ENCODE measurements at places on chromosomes 1 and 21.

- DNase-seq: no peak
Observed at GRCh38 chr1:154657556-154657955, 49.6 kb upstream of the ADAR start.

- DNase-seq: peak; percentile 88
Observed at GRCh38 chr21:45596704-45597318, 46.7 kb upstream of the PCBP3 start.

DNA sequence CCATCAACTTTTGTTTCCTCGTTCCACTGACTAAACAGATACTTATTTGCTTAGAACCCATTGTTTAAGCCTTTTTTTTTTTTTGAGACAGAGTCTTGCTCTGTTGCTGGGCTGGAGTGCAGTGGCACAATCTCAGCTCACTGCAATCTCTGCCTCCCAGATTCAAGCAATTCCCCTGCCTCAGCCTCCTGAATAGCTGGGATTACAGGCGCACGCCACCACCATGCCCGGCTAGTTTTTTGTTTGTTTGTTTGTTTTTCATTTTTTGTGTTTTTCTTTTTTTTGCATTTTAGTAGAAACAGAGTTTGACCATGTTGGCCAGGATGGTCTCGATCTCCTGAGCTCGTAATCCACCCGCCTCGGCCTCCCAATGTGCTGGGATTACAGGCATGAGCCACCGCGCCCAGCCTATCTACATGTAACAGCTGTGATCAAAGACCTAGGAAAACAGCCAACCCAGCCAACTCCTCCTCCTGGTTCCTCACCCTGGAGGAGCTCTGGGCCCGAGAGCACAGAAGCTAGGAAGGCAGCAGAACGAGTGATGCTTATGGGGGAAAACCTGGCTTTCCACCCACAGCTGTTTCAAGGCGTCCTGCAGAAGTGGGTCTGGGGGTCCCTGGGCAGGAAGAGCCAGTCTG lies 32.9 kb downstream of the KCNN3 start:
- no peak for DNase-seq

DNA sequence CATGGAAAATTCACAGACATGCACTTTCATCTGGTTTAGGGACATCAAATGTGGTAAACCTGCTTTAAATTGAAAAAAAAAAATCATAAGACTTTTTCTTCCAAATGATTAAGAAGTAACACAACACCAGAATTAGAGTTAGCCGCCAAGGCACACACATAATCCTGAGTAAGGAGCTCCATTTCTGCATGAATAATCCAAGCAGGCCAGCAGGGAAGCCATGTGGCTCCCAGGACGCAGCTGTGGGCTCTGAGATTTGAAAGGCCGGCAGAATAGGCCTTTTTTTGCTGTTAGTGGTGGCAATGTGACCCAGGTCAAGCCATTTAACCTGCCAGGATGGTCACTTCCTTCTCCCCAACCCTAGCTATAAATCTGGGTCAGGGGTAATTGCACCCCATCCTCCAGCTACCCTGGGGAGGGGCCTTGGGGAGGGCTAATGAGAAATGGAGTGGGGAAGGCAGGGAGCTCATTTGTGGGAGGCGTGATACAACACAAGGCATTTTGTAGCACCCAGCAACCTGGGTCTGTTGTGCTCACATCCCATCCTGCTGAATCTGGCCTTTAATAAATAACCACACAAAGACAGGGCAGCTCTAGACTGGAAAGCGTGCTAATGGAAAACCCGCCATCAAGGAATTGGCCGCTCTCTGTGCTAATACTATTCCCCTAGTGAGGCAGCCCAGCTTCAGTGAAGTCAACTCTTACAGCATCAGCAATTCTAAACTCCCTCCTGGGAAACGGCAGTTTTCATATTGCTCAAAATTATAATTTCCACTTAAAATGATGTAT lies 178.5 kb downstream of the RHOU start:
- no peak for DNase-seq

DNA sequence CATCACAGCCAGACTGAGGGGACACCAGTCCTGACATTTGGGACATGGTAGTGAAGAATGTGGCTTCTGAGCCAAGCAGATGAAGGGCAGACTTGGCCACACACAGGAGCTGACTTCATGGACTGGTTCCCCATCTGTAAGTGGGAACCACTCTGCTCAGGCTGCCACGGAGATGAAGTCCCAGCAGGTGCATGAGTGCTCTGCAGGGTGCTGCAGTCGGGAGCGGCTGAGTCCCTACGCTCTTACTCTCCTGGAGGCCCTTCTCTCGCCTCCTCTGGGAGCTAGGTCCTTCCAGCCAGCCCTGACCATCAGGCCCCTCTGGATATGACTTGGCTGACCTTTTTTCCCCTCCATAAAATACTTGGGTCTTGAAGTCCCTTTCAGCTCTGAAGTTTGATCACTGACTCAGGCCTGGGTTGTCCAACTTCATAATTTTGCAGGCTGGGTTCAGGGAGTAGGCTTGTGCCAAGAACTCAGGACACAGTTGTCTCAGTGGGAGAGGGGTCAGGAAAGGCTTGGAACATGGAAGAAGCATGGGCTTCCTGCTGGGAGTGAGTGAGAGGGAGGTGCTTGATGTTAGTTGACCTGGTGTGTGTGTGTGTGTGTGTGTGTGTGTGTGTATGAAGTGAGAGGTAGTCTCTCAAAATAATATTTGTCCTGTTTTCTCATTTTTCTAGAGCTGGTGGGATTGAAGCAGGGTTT lies 21.0 kb upstream of the EPS8L3 start:
- no peak for DNase-seq

- no peak for DNase-seq
Observed at GRCh38 chr1:181714428-181714827, 231.1 kb downstream of the CACNA1E start.

- DNase-seq: no peak
Observed at GRCh38 chr1:23555986-23556634, 3.2 kb downstream of the ID3 start.

GRCh38 chr1:71784241-71784640 lies 498.1 kb downstream of the NEGR1 start:
- no peak for DNase-seq

GRCh38 chr1:202561726-202562443 lies 148.4 kb downstream of the SYT2 start:
- no peak for DNase-seq

GRCh38 chr1:26701266-26701994 lies 5.6 kb downstream of the ARID1A start:
- DNase-seq: no peak

- no peak for DNase-seq
Observed at GRCh38 chr1:28507646-28508434, 2.0 kb downstream of the RCC1 start.

DNA sequence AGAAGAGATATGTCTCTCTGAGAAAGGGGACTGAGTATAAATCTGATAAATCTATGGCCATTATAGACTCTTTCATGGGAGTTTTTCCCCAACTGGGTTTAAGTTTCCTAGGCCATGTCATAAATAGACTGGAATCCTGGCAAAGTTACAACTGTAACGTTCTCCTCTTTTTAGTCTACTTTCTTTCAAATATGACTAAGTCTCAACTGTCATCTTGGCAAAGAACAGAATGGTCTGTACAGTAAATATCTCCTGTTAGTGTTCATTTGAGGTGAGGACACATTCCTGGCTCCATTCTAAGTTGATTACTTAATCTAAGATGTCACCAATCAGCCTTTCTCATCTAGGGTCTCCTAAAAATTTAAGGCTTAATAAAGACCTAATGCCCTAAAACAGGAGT lies 300.5 kb downstream of the BRINP2 start:
- no peak for DNase-seq

DNA sequence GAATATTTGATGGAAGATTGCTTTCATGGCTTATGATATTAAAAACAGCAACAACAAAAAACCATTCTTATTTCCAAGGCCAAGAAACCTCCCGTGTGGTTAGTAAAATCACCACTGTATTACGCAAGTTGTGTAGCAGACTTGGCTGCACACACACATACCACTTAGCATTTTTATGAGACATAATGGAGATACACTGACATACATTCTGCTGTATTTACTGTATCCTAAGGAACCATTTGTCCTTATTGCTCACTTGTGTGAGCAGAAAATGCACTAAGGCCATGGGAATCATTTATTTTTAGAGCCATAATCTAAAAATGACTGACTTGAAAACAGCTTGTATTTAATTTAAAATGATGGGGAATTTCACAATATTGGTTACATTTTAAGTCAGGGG lies 584 bp upstream of the C1orf141 start:
- DNase-seq: no peak

- DNase-seq: peak; percentile 38
Observed at GRCh38 chr1:166839600-166840308, 479 bp downstream of the POGK start.

- DNase-seq: no peak
Observed at GRCh38 chr1:226541631-226542622, 6.6 kb upstream of the STUM start.

DNA sequence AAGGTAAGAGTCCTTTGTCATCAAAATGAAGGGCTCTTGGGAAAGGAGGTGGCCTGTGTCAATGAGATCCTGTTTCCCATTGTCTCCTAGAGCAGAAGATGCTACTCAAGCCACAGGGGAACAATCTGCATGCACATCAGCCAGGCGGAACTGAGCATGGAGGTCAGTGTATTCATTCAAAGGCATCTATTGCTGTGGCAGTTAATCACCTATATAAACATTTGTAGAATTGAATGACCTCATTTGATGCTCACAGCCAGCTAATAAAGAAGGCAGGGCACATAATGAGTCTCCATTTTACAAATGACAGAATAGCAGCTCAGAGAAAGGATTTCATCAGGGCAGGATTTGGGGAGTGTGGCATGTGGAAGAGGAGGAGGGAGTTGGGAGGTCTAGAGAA lies 5.7 kb upstream of the FYB2 start:
- DNase-seq: no peak

DNA sequence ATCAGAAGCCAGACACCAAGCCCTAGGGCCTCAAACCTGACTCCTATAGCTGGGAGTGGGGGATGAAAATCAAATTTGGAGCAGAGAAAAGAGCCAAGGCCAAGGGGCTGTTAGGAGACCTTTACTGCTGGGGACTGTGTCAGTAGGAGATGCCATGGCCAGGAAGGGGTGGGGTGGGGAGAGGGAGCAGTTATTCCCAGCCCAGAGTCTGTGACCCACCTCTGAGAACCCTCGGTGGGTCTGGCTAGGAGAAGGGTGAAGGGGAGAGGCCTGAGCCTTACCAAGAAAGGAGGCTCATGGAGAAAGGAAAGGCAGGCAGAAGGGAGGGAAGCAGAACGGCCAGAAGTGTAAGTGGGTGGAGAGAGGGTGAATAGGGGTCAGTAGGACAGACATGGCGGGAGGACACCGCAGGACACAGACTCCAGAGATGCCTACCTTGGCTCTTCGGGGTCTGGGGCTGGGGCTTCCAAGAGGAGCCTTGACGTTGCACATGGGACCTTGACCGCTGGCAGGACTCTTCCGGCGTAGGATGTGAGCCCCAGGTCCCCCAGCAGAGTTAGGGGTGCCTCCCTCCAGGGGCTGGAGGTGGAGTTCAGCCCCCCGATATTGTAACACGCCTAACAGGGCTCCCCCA lies 1.2 kb downstream of the ADAMTS4 start:
- no peak for DNase-seq

- no peak for DNase-seq
Observed at GRCh38 chr1:18112611-18113010, 5.0 kb downstream of the IGSF21 start.

- DNase-seq: no peak
Observed at GRCh38 chr1:158654571-158654970, 31.9 kb downstream of the SPTA1 start.

GRCh38 chr1:178652506-178653490 lies 72.2 kb upstream of the RALGPS2 start:
- DNase-seq: no peak

GRCh38 chr1:177246710-177247580 lies 76.2 kb downstream of the BRINP2 start:
- DNase-seq: no peak

DNA sequence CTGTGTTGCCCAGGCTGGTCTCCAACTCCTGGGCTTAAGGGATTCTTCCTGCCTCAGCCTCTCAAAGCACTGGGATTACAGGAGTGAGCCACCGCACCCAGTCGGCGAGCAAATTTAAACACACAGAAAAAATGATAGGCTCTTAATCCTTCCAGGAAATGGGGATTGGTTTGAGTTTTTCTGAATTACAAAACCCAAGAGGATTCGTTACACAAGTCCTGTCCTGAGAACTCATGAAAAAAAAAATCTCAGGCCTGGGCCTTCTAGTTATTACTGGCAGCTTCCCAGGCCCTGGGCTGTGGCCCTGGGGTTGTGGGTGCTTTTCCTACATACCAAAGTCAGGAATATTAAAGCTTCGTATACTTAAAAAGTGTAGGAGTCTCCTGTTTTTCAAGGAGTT lies 6.3 kb upstream of the IFNGR2 start:
- no peak for DNase-seq

GRCh38 chr1:200075938-200076546 lies 48.5 kb downstream of the NR5A2 start:
- no peak for DNase-seq

GRCh38 chr1:173414136-173414535 lies 63.0 kb upstream of the PRDX6 start:
- no peak for DNase-seq

DNA sequence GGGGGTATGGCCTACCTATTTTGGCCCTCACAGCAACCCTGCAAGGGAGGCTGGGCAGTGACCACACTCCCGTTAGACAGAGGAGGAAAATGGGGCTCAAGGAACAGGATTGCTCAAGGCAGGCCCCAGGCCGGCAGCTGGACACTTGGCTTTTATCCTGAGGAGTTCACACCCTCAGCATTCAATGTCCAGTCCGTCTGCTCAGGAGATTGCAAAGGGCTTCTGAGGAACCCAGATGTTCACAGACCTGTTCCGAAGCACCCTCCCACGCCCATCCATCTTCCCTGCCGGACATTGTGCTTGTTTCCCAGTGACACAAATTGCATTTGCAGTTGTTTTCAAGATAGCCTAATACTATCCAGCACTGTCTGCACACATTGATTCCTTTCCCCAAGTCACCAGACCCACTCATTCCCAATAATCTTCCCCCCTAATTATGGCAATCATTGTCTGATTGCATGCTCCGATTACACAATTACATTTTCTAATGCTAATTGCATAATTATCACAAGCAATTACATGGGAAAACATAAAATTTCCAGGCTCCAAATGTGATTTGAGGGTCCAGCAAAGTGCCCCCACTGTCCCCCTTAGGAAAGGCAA lies 4.3 kb upstream of the UBL4B start:
- DNase-seq: no peak

GRCh38 chr1:228955691-228956090 lies 220.4 kb downstream of the RHOU start:
- no peak for DNase-seq

- DNase-seq: no peak
Observed at GRCh38 chr1:113647164-113647563, 112.1 kb downstream of the PHTF1 start.

GRCh38 chr1:7268983-7269382 lies 483.7 kb downstream of the CAMTA1 start:
- DNase-seq: no peak

GRCh38 chr1:230578616-230579015 lies 63.7 kb upstream of the COG2 start:
- no peak for DNase-seq

Data from activated T-cell treated with anti-CD3 and anti-CD28 coated beads for 4 hours (primary cell).